Activated CD4-positive, alpha-beta T cell treated with anti-CD3 and anti-CD28 coated beads, Interleukin-2, amount 50 U/mL, for 48 hours (primary cell): ENCODE measurements at places on chromosomes 13 and 19.

DNA sequence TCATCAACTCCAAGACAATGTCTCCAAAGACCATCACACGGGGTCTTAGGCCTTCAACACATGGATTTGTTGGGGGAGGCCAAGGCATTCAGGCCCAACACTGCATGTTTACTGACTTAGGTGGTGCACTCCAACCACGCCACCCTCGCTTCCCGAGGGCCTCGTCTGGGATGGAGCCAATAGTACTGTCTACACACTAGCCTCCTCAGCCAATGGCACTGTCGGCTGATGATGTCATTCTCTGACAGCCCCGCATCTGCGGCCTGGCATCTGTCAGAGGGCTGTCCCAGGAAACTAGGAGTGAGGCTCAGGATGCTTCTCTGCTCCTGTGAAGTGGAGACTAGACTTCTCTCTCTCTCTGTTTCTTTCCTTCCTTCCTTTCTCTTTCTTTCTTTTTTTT, 96.6 kb downstream of the TEX26 start:
- DNase-seq, result no peak

DNA sequence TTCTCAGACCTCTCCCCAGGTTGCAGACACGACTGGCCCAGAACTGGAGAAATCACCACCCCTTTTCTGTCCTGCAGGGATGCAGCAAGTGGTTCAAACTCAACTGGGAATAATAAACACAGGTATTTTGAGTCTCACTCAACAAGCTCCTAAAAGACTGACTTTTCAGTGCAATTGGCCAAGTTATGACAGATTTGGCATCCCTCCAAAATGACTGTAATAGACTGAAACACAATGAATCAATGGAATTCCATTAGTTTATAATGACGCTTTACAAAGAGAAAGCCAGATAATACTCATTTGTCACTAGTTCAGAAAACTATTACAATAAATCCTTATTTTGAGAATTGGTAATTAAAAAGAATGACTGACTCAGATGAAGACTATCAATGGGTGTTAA, 38.1 kb downstream of the MIPEP start:
- DNase-seq, result no peak

GRCh38 chr13:51331354-51331861, 8.1 kb upstream of the SERPINE3 start:
- DNase-seq, result no peak

DNA sequence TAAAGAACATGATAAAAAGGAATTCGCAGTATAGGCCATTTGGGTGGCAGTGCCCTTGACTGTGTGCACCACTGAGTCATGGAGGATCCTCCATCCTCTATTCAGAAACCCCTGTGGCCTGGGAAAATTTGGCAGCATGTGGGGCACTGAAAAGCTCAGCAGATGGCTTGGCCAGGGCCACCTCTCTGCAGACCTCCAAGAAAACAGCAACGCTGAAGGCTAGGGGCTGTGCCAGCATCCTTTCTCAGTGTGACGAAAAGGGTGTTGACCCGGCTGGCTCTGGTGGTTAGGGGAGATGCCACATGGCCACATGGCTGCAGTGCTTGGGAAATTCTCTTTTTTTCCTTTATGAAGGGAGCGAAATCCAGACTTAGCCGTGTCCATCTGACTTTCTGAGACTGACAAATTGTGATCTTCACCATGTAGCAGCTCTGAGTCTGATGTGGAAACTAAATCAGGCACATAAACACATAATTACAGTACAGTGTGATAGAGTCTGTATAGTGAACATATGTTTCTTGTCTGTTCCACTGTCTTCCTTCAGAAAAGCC, 178.0 kb downstream of the KCTD12 start:
- DNase-seq, result no peak

DNA sequence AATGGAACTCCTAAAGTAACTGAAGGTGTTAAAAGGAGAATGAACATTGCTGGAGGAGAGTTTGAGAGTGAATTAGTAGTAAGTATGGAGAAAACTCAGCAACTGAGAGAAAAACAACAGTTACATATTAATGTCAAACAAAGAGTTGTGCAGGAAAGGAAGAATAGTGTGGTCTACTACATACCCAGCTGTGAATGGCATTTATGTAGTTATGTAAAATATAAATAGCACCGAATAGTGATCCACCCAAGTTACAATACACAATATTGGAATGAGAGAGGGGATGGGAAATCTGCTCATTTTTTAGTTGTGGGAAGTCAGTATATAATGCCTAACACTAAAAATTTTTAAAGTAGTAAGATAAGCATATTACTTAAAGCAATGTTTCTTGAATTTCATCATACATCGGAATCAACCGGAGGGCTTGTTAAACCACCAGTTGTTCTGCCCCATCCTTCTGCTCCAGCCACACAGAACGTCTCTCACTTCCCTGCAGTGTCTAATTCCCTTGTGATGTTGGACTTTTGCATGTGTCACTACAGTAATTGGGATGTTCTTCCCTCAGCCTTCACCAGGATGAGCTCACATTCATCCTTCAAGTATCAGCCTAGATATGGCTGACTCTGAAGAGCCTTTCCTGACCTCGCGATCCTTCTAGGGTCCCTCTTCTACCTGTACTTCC, 11.5 kb downstream of the CCDC70 start:
- DNase-seq, result no peak

DNA sequence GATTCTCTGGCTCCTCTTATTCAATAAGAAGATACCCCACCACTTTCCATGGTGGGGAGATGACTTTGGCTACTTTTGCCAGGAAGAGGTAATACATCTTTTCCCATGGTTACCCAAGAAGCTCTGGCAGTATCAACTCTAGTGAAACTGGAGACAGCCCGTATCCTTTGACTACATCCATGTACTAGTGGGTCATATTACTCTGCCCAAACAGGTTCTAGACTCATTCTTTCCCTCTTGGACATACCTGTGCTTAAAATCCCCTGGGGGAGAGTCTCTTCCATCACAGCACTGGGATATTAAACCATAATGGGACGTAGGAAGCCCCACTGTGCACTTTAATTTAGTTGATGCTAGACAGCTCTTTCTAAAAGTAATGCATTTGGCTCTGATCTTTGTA, 144.7 kb upstream of the KLF12 start:
- no peak for DNase-seq

GRCh38 chr13:98420554-98421175, 156.2 kb downstream of the STK24 start:
- DNase-seq, result no peak
